ENCODE measurements at places on chromosomes 5 and 9.

GRCh38 chr5:94245608-94246007 is 372.8 kb downstream of the KIAA0825 start:
- no peak for DNase-seq

GRCh38 chr9:91503673-91504081 is 80.0 kb upstream of the NFIL3 start:
- no peak for DNase-seq

- DNase-seq = no peak
These were observed 569 bp downstream of the HINT2 start for GRCh38 chr9:35814106-35814840.

DNA sequence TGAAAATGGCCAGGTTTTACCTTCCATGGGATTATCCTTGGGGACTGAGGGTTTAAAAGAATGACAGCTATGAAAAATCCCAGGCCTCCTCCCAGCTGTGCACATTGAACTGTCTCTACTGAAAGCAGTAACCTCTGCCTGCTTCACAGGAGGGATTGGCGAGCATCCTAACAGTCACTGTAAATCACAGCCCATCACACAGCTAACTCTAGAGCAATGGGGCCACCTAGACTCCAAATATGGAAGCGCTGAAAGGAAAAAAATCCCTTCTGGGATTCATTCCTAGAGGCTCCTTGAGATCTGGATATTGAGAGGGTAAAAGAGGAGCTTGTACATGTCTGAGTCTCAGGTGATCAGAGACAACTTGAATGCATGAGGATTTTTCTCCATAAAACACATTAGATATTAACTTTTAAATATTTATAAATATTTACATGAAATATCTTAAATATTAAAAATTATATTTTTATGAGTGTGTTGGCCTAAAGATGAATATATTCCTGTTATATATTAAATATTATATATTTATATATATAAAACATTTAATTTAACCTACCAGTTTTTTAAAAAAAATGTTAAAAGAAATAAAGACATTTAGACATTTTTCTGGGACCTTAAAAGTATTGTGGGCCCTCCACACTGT is 133.8 kb upstream of the SLC24A2 start:
- DNase-seq = no peak

DNA sequence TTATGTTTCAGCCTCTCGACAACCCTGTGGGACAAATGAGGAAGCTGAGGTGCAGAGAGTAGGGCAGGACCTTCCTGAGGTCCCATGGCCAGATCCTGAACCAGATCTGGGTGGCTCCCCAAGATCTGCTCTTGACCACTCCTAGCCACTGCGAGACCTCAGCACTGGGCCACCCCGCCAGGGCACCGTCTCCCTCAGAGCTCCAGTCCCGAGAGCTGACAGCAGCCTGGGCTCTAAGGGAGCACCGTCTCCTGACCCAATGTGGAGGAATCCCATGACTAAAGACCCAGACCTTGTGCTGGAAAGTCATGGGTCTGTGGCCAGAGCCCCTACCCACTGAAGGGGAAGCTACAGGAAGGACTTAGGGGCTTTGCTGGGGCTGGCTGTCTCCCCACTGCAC is 4.5 kb upstream of the LMX1B start:
- DNase-seq = no peak

- no peak for DNase-seq
These were observed 12.7 kb upstream of the CCL27 start for GRCh38 chr9:34675048-34675714.

GRCh38 chr9:90064248-90064647 is 459.4 kb downstream of the GADD45G start:
- no peak for DNase-seq

GRCh38 chr5:93246090-93246855 is 334.7 kb downstream of the NR2F1-AS1 start:
- DNase-seq = no peak

GRCh38 chr5:179486596-179487051 is 63.7 kb upstream of the RUFY1 start:
- no peak for DNase-seq

- no peak for DNase-seq
These were observed 53.1 kb upstream of the EDIL3 start for GRCh38 chr5:84437673-84438315.

DNA sequence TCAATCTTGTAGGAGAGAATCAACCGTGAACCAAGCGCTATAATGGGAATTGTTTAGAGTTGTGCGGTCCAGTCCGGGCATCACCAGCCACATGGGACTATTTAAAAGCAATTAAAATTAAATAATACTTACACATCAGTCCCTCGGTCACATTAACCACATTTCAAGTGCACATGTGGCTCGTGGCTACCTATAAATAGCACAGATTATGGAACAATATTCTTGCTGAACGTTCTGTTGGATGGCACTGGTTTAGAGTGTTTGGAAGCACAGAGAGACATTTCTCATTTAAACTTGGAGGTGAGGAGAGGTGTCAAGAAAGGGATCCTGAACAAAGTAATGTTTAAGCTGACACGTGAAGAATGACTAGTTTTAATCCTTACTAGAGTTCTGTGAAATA is 12.5 kb upstream of the PIP5K1B start:
- no peak for DNase-seq

DNA sequence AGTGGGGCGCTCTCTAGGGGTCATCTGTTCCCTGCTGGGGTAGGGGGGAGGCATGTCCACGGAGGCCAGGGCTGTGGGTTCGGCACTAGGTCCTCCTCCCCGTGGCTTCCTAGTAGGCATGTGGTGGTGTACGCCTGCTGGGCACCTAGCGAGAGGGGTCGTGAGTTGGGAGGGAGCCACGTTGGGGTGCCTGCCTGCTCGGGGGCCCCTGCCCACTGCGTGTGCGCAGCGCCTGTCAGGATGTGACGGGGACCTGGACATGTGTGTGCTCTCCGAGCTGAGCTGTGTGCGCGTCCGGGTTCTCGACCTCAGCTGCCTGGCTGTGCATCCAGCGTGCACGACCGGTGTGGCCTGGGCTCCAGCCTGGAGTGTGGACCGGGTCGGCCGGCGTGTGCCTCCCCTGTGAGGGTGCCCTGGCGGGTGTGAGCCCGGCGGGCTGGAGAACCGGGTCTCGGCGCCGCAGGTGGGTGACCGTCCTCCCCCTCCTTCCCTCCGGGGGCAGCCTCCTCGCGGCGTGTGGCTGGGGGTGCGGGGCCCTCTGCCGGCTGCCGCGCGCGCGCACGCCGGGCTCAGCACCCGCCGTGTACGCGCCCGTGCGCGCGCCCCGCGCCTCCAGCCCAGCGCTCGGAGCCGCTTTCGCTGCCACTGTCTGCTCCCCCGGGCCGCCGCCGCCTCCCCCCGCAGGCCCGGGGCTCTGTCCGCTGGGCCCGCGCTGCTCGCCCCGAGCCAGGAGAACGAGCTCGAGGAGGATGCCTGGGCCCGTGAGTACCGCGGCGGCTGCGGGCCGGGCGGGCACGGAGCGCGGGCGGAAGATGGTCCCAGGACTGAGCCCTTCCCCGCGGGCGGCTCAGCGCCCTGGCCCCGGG is at the start of gene PRR7:
Gene PRR7 (plus strand): TSS at position 615 of the 866 bp plus-strand sequence. CDS start 8,254 bp downstream, outside the sequence.
- DNase-seq = no peak

DNA sequence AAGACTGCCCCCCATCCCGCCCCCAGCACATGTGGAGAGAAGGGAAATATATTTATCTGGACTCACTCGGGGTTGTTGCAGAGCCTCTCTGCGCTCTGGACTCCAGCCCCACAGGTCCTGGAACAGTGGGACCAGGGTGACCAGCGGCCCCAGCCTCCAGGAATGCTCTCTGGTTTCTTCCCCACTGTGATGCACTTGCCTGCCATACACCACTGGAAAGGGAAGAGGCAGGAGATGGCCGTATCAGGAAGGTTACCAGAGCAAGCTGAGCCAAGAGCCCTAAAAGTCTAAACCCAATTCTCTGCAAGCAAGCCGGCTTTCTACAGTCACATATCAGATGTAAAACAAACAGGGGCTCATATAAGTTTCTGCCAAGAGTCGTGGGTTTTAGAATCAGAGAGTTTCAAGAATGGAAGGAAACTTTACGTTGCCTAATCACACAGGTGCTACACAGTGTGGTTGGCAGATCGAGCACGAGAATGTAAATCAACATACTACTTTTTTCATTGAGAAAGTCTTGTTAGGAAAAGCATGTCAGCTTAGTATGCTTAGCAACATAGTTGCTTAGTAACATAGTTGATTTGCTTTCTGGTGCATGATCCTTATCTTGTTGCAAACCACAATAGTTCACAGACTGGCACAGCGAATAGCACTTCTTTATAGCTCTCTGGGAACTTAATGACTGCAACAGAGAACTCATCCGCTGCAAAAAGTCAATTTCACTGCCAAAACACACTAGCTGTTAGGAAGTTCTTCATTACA is 201.2 kb downstream of the TARS1 start:
- no peak for DNase-seq

DNA sequence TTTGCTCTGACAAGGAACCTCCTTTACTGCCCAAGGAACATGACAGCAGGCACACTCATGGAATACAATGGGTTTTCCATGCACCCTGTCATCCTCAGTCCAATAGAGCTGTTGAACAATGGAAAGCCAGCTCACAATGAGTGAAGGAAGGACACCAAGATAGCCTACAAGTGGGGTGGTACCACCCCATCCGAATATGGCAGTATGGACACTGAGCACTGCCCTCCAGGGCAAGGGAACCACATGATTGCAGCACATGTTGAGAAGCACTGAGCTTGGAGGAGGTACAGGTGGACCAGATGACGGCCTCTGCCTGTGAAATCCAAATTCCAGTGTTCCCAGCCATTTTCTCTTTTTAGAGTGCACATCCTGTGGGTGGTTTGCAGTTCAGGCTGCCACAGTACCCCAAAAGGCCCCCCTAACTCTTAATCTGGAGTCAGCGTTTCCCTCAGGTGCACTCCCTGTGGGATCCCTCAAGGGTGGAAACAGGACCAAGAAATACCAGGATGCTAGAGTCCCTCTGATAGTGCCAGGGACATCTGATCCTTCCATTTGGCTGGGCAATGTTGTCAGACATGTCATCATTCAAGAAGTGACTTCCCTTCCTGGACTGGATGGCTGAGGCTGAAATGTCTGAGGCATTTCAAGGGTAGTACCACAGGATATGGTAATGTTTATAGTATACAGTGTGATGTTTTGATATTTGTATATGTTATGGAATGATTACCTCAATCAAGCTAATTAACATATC is 48.9 kb downstream of the SMC2 start:
- no peak for DNase-seq

DNA sequence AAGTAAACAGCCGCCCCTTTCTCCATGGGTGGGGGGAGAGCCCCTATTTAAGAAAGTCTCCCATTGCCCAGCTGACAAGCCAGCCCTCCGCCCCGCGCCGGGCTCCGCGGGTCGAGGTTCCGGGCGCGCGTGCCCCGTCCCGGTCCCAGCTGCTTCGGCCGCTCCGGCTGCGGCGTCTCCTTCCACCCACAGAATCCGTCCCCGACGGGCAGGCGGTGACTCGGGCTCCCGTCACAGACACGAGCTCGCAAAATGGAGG is 223 bp downstream of the NR3C1 start:
- DNase-seq = no peak
